ENCODE measurements at places on chromosomes 3 and 15.

DNA sequence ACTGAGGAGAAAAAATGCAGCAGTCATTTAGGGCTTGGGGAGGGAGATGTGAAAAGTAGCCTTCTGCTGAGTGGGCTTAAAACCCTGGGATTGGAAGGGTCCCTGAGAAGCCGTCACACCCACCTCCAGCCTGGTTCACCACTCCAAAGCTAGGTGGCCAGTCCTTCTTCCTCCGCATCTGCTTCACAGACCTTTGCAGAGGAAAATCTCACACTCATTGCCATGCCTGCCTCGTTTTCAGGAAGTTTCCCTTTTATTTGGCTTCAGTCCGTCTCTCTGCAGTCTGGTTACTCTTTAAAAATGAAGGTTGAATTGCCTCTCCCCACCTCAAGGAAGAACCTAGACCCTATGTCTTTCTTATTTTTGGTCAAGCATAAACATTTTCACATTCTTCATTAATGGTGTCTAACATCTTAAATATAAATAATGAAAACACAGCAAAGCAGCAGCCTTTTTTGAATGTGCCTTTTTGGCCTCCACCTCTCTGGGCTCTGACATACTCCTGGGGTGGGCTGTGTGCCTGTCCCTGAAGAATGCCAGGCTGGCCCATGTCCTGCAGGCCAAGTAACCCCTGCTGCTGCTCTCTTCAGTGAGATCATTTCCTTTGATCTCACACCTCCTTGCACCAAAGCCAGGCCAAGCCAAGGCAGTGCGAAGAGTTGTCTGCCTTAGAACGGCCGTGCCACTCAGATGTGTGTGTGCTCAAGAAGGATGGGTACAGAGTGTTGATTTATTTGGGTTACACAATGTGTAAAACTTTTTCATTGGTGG lies 11.0 kb downstream of the MRAS start:
- no peak for DNase-seq

DNA sequence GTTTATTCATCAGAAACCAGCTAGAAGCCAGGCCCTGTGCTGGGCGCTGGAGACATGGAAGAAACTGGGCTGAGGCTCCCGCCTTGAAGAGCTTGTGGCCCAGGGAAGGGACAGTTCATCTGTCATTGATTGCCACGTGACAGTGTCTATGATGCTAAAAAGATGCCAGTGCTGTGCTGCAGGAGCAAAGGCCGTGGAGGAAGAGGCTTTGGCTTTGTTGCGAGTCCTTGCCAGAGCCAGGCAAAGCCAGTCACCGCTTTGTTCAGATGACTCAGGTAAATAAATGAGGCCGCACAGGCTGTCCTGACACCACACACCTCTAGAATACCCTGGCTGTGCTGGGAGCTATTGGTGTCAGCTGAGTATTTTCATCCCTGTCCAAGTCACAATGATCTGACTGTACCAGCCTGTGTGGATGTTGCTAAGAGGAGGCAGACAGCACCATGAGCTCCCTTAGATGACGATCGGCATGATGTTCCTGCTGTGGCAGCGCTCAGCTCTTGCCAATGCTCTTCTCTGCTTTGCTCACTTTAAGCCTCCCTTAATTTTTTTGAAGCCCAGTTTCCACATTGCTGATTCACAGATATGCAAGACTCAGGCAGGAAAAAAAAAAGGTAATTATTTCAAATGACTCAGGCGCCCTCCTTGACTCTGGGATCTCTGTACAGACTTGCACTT lies 77.5 kb downstream of the CCNL1 start:
- DNase-seq, result peak; percentile 85

DNA sequence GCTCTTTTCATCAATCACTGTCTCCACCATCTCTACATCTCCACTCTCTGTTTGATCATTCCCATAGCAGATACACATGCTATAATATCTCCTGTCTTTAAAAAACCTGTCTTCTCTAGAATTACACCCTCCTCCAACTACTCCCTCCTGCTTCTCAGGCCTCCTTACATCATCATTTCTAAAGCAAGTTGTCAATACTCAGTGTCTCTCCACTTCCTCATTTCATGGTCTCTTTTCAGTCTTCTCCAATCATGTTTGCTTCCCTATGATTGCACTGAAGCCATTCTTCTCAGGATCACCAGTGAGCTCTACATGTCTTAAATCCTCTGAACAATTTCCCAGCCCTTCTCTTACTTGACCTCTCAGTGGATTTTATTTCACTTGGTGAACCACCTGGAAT lies 87.0 kb upstream of the ZNF280D start:
- DNase-seq, result no peak

- DNase-seq, result peak; percentile 92
Observed at GRCh38 chr3:89560568-89560967, 453.1 kb downstream of the EPHA3 start.

Data from astrocyte (in vitro differentiated cells and primary cell).